NCI-H1436 (cell line): ENCODE measurements at places on chromosomes 4 and X.
A peak's percentile ranks its signal among the peaks of the same experiment; 100 is the strongest.

GRCh38 chr4:139887962-139888735 is 222.5 kb downstream of the MGST2 start:
- no peak for DNase-seq

DNA sequence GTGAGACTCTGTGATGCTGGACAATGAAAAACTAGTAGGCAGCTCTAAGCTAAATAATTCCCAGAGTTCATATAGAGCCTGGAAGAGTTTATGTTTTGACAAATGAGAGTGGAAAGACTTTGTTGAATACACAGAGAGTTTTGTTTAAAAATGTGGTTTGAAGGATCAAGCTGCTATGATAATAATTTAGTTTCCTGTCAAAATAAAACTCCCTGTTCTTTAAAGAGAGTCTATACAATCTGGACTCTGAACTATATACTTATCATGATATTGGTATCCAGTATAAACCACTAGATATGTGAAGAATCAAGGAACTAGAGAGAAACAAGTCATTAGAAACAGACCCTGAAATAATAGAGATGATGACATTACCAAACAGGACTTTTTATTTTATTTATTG is 158.6 kb downstream of the C4orf33 start:
- DNase-seq: no peak

DNA sequence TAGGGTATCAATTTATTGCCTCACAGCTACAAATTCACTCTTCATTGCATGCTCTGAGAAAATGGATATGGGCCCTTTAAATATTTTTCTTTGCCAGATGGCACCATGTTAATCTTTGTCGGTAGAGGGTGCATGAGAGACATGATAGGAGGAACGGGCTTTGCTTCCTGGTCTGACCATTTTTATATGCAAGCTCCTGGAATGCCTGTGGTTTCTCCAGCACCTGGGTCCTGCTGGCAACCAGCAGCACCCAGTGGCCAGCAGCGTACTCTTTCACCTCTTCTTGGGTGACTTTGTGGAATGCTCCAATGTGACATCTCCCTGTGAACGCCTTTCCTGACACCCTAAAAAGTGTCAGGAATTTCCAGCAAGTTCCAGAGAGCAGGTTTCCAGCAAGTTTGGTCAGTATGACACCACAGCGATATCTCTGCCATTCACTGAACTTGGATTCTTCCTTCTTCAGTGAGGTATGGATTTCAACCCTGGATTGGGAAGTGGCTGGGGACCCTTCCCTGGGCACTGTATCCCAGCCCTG is 140.3 kb upstream of the PGRMC2 start:
- peak; percentile 5 for DNase-seq

GRCh38 chr4:25863347-25863784 is 578 bp upstream of the SEL1L3 start:
- peak; percentile 40 for DNase-seq

DNA sequence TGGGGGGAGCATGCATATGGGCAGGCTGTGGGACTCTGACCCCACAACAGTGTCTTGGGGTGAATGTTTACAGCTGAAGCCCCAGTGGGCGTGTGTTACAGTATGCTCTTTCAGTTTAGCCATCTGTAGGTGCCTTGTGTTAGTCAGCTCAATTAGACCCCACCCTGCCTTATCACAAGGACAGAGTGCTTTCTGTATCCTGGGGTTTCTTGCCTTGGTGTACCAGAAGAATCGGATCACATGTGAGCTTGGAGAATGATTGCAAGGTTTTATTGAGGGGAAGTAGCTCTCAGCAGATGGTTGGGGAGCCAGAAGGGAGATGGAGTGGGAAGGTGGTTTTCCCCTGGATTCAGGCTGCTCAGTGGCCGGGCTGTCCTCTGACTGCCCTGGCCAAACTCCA is 27.3 kb downstream of the SH3BGRL start:
- no peak for DNase-seq

- no peak for DNase-seq
These were observed 19.1 kb downstream of the TRIML1 start for GRCh38 chr4:188158336-188158735.
